ENCODE measurements at places on chromosomes 13 and 19. TPM values are rescaled to one million over a fixed set of nuclear protein-coding genes. Genes with fewer than 3 reads are reported as not detected.

The VSTM2B gene
- not detected for total RNA-seq

The MYPOP gene
- total RNA-seq = 10.7 TPM

The OVOL3 gene
- total RNA-seq = not detected

The NECTIN2 gene
- not detected for total RNA-seq

The CD209 gene
- not detected for total RNA-seq

- H3K27me3 ChIP-seq = peaks cover 3% of the 10 kb centered on the region
- no peaks in the 10 kb centered on the region for H3K36me3 ChIP-seq
- DNase-seq = peak; percentile 73
- H3K4me1 ChIP-seq = peaks cover 20% of the 10 kb centered on the region
- H3K4me3 ChIP-seq = peak within 1 kb of the TSS; percentile 81
Observed at GRCh38 chr19:14432791-14433553, at the start of gene PKN1. Gene PKN1, plus strand, starts transcription at chr19:14433306. Its CDS starts 216 bp downstream, at chr19:14433522.

- peaks cover 5% of the 10 kb centered on the region for H3K36me3 ChIP-seq
- peak overlapping the region; percentile 43 for H3K4me3 ChIP-seq
- H3K27me3 ChIP-seq = no peaks in the 10 kb centered on the region
- H3K4me1 ChIP-seq = peaks cover 85% of the 10 kb centered on the region
- peak overlapping the region; percentile 92 for H3K27ac ChIP-seq
- no peak for DNase-seq
Observed at GRCh38 chr19:16365300-16365996, 40.8 kb downstream of the KLF2 start.

DNA sequence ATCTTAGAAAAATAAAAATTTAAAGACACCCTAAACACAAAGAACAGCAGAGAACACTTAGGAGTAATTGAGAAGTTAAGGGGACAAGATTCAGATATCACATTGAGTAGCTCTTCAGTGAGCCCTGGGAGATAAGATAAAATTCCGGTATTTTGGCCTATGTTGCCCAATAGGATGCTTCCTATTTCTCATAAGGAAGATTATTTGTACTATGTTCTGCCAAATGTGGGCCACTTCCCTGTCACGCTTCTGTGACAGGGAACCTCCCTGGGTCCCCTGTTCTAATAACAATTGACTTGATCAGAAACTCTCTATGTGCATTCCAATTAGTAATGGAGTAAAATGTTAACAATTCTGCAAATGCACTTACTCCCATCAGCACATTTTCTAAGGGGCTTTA is 310.7 kb downstream of the MYO16 start:
- no peaks in the 10 kb centered on the region for H3K36me3 ChIP-seq
- H3K27ac ChIP-seq = no peak overlapping the region
- H3K4me1 ChIP-seq = no peaks in the 10 kb centered on the region
- DNase-seq = no peak
- H3K27me3 ChIP-seq = peaks cover 6% of the 10 kb centered on the region

DNA sequence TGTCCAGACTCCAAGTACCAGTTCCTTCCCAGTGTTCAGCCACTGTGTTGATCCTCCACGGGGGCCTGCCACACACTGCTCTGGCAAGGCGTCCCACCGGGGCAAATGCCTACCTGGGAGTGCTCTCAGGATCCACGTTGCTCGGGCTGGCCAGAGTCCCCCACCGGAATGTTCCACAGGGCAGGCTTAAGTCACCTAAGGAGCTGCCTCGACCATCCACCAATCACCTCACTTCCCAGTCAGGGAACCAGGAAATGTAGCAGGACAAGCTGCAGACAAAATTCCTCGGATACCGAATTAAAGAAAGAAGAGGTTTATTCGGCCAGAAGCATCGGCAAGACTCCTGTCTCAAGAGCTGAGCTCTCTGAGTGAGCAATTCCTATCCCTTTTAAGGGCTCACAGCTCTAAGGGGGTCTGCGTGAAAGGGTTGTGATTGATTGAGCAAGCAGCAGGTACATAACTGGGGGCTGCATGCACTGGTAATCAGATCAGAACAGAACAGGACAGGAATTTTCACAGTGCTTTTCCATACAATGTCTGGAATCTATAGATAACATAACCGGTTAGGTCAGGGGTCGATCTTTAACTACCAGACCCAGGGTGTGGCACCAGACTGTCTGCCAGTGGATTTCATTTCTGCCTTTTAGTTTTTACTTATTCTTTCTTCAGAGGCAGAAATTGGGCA is 56.9 kb upstream of the EDNRB start:
- H3K4me3 ChIP-seq = no peak overlapping the region
- no peak overlapping the region for H3K27ac ChIP-seq
- H3K27me3 ChIP-seq = no peaks in the 10 kb centered on the region
- H3K36me3 ChIP-seq = no peaks in the 10 kb centered on the region
- H3K4me1 ChIP-seq = no peaks in the 10 kb centered on the region

- H3K27ac ChIP-seq = no peak overlapping the region
- H3K36me3 ChIP-seq = peaks cover 1% of the 10 kb centered on the region
- peaks cover 11% of the 10 kb centered on the region for H3K4me1 ChIP-seq
- DNase-seq = no peak
- no peaks in the 10 kb centered on the region for H3K27me3 ChIP-seq
Observed at GRCh38 chr13:74048756-74049155, 85.4 kb downstream of the KLF12 start.

GRCh38 chr13:113508521-113509254 is 18.2 kb upstream of the DCUN1D2 start:
- H3K4me3 ChIP-seq = no peak overlapping the region
- no peak overlapping the region for H3K27ac ChIP-seq
- no peak for DNase-seq
- peaks cover 7% of the 10 kb centered on the region for H3K36me3 ChIP-seq
- no peaks in the 10 kb centered on the region for H3K27me3 ChIP-seq
- H3K4me1 ChIP-seq = no peaks in the 10 kb centered on the region

- peaks cover 22% of the 10 kb centered on the region for H3K4me1 ChIP-seq
- H3K4me3 ChIP-seq = no peak overlapping the region
- H3K27ac ChIP-seq = no peak overlapping the region
- H3K27me3 ChIP-seq = no peaks in the 10 kb centered on the region
Observed at GRCh38 chr19:4794971-4795370, 3.4 kb downstream of the FEM1A start.

- no peak overlapping the region for H3K27ac ChIP-seq
- H3K4me3 ChIP-seq = no peak overlapping the region
- H3K4me1 ChIP-seq = no peaks in the 10 kb centered on the region
Observed at GRCh38 chr13:104586051-104586746, 1520.0 kb upstream of the SLC10A2 start.

DNA sequence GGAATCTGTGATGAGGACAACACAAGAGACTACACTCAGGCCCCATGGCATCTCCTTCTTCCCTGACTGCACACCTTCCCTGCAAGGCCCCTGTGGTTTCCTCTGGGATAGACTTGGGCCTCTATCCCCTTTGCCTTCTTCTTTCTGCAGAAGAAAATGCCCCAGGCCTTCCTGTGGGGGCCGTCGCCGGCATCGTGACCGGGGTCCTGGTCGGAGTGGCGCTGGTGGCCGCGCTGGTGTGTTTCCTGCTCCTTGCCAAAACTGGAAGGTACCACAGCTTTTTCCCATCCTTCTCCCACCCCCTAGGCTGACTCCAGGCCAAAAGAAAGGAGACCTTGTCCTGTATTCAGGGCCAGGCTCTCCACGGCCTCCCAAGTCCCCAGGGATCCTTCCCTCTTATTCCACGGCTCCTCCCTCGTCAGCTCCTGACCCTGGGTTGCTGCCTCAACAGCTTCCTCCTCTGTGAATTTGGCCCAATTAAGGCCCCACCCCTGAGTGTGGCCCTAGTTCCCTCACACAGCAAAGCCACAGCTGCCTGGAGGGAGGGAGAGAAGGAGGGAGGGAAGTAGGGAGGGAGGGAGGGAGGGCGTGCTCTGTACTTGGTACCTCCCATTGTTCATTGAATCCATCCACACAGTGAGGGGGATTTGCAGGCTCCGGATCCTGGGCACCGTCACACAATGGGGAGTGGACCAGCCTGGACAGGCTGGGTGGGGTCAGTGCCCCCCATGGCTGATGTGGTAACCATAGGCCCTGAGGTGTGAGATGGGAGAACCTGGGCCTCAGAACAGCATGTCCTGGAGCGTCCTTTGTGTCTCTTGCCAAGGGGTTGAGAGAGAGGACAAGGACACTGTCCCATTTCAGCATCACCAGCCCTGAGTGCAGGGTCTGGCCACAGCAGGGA is 12.5 kb downstream of the CEACAM3 start:
- H3K27ac ChIP-seq = no peak overlapping the region
- H3K27me3 ChIP-seq = no peaks in the 10 kb centered on the region
- no peak overlapping the region for H3K4me3 ChIP-seq
- peaks cover 31% of the 10 kb centered on the region for H3K4me1 ChIP-seq
- DNase-seq = no peak

GRCh38 chr19:55058781-55059610 is 4.0 kb downstream of the RDH13 start:
- H3K27ac ChIP-seq = no peak overlapping the region
- peaks cover 28% of the 10 kb centered on the region for H3K36me3 ChIP-seq
- no peak overlapping the region for H3K4me3 ChIP-seq
- no peak for DNase-seq
- H3K4me1 ChIP-seq = peaks cover 13% of the 10 kb centered on the region

GRCh38 chr19:42325896-42326771 is 699 bp downstream of the MEGF8 start:
- peak; percentile 67 for DNase-seq
- peak overlapping the region; percentile 93 for H3K4me3 ChIP-seq
- peaks cover 31% of the 10 kb centered on the region for H3K4me1 ChIP-seq
- H3K27me3 ChIP-seq = peaks cover 23% of the 10 kb centered on the region
- H3K27ac ChIP-seq = peak overlapping the region; percentile 53

- H3K27ac ChIP-seq = no peak overlapping the region
- no peak for DNase-seq
- H3K36me3 ChIP-seq = no peaks in the 10 kb centered on the region
- H3K4me3 ChIP-seq = no peak overlapping the region
- no peaks in the 10 kb centered on the region for H3K4me1 ChIP-seq
- no peaks in the 10 kb centered on the region for H3K27me3 ChIP-seq
Observed at GRCh38 chr13:52706081-52706480, 33.5 kb downstream of the CNMD start.

DNA sequence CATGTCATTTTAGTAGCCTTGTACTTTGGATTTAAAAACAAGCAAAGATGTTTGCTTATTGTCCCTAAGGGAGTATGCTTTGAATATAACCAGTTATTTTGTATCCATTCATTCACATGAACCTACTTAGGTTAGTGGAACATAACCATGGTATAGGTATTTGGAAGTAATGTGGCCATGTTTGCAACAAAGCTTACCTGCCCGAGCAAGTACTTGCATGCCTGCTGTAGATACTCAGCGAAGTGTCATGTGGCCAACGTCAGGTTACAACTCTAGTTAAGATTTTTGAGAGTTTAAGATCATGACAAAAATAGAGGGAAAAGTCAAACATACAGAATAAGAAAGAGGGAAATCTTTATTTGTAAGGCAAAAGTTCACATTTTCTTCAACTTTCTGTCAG is 57.2 kb downstream of the COG6 start:
- H3K4me1 ChIP-seq = no peaks in the 10 kb centered on the region
- H3K4me3 ChIP-seq = no peak overlapping the region
- DNase-seq = no peak
- H3K27ac ChIP-seq = no peak overlapping the region

- H3K4me3 ChIP-seq = peak overlapping the region; percentile 70
- peaks cover 8% of the 10 kb centered on the region for H3K36me3 ChIP-seq
- no peak for DNase-seq
- H3K27me3 ChIP-seq = no peaks in the 10 kb centered on the region
Observed at GRCh38 chr19:4913996-4914735, 4.9 kb downstream of the UHRF1 start.

GRCh38 chr19:3879656-3880055 is 829 bp upstream of the ATCAY start:
- H3K27me3 ChIP-seq = peaks cover 67% of the 10 kb centered on the region
- no peak for DNase-seq
- peaks cover 13% of the 10 kb centered on the region for H3K4me1 ChIP-seq
- H3K27ac ChIP-seq = no peak overlapping the region

DNA sequence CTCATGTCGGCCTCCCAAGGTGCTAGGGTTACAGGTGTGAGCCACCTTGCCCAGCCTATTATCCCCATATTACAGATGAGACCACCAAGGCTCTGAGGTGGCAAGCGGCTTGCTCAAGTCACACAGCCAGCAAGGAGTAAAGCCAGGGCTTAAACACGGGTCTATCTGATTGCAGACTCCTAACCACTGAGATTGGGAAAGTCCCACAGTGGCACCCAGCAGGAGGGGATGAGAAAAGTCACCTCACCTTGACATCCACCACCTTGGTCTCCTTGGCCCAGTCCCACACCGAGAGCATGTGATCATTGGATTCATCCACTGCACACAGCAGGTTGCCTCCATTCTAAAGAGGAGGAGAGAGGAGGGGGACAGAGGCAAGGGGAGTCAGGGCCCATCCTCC is 9.5 kb downstream of the EML2 start:
- no peaks in the 10 kb centered on the region for H3K4me1 ChIP-seq
- no peak for DNase-seq
- H3K36me3 ChIP-seq = peaks cover 28% of the 10 kb centered on the region
- H3K27ac ChIP-seq = no peak overlapping the region
- H3K27me3 ChIP-seq = no peaks in the 10 kb centered on the region

DNA sequence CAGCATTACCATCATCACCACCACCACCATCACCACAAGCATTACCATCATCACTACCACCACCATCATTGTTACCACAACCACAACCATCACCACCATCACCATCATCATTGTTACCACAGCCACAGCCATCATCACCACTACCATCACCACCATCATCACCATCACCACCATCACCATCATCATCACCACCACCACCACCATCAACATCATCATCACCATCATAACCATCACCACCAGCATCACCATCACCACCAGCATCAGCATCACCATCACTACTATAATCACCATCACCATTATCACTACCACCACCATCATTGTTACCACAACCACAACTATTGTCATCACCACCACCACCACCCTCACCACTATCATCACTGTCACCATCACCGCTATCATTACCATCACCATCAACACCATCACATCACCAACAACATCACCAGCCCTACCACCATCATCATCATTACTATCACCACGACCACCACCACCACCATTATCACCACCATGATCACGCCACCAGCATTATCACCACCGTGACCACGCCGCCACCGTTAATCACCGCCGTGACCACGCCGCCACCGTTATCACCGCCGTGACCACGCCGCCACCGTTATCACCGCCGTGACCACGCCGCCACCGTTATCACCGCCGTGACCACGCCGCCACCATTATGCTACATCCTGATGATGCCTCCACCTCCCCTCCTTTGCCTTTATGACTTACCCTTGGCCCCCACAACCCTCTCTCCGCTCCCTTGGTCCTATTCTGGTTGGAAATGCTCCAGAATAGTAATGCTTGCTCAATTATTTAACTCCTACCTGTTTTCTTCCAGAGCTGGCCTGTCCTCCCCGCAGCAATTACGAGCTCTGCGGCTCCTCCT is 10.0 kb upstream of the FXYD3 start:
- no peaks in the 10 kb centered on the region for H3K36me3 ChIP-seq
- H3K27ac ChIP-seq = no peak overlapping the region
- no peaks in the 10 kb centered on the region for H3K27me3 ChIP-seq
- no peaks in the 10 kb centered on the region for H3K4me1 ChIP-seq
- no peak for DNase-seq

DNA sequence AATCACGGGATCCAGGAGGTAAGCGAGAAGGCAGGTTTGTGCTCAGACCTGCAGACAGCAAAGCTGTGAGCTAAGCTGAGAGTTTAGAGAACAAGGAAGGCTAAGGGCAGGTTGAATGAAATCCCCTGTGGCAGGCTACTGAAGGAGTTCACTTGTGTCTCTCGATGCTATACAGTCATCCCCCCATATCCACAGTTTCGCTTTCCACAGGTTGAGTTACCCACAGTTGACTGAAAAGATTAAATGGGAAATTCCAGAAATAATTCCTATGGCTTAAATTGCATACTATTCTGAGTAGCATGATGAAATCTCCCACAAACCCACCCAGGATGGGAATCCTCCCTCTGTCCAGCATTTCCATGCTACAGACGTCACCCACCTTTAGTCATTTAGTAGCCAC is 49.6 kb downstream of the ABCC4 start:
- no peak for DNase-seq
- no peaks in the 10 kb centered on the region for H3K27me3 ChIP-seq
- no peak overlapping the region for H3K27ac ChIP-seq
- H3K36me3 ChIP-seq = no peaks in the 10 kb centered on the region
- H3K4me1 ChIP-seq = no peaks in the 10 kb centered on the region
- H3K4me3 ChIP-seq = no peak overlapping the region

Data from B cell (primary cell).